Cerebellar cortex (tissue), 1 donor: ENCODE measurements at places on chromosomes 12 and 14.

- no peak for DNase-seq
Measured at GRCh38 chr12:122406701-122407164, 15.7 kb downstream of the CLIP1 start.

DNA sequence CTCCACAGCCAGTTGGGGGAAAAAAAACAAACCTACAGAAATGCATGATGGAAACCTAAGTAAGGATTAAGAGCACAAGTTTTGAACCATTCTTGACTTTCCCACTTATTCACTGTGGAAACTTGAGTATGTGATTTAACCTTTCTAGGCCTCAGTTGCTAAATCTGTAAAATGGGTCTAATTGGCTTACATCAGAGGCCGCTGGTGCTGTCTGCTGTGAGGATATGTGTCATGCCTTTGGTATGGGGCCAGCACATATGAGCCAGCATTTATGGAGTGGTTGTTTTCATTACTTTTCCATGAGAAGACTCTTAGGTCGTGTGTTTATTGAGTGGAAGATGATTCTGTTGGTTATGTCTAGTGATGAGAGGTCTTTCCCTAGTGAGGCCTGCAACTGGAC is 102.4 kb downstream of the ESR2 start:
- DNase-seq, result no peak

GRCh38 chr12:29702972-29703371 is 80.8 kb downstream of the TMTC1 start:
- no peak for DNase-seq

DNA sequence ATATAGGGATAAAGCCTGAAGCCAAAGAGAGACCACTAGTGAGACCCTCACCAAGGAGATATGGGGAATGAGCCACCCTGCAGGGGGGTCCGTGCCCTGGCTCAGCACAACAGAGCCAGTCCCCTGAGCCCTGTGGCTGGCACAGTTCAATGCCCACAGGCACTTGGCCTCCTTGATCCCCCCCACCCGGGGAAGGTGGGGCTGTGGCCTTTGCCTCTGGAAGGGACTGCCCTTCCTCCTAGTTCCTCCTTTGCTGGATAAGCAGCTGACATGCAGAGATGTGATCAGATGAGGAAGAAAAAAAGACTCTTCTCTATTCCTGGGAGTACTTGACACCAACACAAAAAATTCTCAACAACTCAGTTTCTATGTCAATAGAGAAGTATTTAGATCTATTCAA is 19.9 kb downstream of the TTC7B start:
- DNase-seq, result no peak

DNA sequence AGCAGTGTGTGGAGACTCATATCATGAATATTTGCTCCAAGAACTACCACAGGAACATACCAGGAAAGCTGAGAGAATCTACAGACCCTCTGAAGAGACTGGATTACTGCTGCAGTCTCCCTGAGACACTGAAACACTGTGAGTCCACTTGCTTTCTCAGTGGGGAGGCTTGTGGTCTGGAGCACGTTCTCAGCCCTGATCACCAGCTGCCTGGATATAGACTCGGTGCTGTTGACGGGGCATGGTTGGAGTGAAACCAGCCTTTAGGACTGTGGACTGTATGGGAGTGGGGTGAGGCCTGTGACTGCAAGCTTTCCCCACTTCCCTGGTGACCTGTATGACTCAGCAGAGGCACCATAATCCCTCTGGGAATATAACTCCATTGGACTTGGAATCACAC is 525.8 kb upstream of the FBXO33 start:
- no peak for DNase-seq

GRCh38 chr12:56568146-56568545 is 46.5 kb downstream of the RBMS2 start:
- DNase-seq, result no peak

- peak; percentile 73 for DNase-seq
Measured at GRCh38 chr12:2284857-2285256, 232.1 kb downstream of the CACNA1C start.

DNA sequence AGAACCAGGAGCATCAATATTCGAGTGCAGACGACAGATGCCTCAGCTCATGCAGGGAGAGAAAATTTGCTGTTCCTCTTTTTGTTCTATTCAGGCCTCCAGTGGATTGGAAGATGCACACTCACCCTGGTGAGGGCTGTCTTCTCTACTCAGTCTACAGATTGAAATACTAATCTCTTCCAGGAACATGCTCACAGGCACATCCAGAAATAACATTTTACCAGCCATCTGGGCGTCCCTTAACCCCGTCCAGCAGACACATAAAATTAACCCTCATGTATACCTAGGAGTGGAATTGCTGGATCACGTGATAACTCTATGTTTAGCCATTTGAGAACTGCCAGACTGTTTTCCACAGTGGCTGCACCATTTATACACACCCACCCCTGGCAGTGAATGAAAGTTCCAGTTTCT is 4.5 kb upstream of the OAS2 start:
- peak; percentile 47 for DNase-seq

DNA sequence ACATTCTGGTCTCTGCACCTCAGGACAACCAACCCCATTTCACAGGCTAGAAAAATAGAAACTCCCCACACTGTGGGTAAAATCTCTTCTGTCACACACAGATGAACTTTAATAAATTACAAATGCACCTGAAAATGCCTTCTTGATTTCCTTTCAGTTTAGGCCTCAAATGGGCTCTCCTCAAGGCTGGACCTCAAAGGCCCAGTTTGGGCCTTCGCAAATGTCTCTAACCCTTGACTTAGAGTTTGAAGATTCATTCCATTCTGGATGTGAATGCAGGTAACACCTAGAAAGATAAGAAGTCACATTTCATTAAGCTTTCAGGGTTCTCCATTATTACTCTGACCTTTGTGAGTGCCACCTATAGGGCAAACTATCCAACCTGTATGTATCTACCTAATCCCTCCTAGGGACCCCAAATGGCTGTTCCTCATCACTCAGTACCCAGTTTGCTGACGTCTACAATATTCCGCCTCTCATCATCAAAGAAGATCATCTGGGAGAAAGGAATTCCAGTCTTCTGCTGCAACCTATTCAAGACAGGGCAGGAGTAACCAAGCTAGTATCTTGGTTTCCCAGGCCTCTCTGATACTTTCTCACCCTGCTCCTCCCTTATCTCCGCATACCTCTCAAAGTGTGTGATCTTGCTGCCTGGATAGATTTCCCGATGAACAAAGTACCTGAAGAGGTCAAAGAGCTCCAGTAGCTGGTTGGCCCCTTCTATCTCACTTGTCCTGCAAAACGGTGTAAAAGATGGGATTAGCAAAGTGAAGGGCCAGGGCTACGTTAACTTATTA is 776 bp upstream of the CHMP4A start:
- peak; percentile 10 for DNase-seq

DNA sequence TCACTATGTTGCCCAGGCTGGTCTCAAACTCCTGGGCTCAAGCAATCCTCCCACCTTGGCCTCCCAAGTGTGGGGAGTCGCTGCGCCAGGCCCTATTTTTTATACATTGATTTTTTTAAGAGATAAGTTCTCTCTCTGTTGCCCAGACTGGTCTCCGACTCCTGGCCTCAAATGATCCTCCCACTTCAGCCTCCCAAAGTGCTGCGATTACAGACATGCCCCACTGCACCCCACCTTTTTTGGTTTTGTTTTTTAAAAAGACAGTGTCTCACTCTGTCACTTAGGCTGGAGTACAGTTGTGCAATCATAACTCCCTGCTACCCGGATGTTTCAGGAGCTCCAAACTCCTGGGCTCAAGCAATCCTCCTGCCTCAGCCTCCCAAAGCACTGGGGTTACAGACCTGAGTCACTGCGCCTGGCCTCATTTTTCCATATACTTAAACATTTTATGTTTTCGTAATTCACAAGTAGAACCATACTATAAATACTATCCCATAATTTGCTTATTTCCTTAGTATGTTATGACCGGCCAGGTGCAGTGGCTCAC is 16.8 kb downstream of the HECTD1 start:
- no peak for DNase-seq

GRCh38 chr12:38586789-38587188 is 270.2 kb downstream of the ALG10B start:
- DNase-seq, result no peak

- DNase-seq, result no peak
Measured at GRCh38 chr12:125211464-125211863, 146.2 kb downstream of the AACS start.

DNA sequence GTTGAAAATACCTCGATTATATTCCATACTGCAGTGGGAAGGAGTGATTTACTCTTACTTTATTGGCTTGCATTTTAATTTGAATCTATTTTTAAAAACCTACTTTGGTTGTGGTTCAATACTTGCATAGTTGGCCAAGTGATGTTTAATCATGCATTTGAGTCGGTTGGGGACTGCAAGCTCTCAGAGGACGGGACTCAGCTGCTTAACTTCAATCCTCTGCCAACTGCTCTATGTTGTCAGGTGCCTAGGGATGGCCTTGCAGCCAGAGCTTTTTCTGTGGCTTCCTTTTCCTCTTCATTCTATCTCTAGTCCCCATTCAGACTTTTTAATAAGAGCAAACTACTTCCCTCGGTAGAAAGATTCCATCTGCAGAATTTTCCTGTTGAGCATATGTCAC is 53.4 kb upstream of the KRR1 start:
- DNase-seq, result no peak

- DNase-seq, result no peak
Measured at GRCh38 chr12:58819985-58820384, 100.3 kb downstream of the LRIG3 start.

DNA sequence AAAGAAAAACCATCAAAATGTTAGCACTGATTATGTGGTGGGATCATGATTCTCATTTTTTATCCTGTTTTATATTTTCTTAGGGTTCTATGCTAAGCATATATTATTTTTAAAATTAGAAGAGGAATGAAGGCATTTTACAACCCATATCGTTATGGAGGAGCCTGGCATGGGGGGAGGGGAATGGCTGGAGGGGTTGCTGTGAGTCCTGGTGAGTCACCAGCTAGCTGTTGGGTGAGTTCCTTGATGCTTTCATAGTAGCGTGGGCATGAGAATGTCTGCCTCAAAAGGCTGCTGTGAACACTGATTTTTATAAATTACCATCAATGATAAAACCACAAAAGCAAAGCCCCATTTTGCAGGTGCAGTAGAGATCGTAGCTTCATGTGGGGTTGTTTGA is 46.9 kb downstream of the C14orf132 start:
- no peak for DNase-seq

DNA sequence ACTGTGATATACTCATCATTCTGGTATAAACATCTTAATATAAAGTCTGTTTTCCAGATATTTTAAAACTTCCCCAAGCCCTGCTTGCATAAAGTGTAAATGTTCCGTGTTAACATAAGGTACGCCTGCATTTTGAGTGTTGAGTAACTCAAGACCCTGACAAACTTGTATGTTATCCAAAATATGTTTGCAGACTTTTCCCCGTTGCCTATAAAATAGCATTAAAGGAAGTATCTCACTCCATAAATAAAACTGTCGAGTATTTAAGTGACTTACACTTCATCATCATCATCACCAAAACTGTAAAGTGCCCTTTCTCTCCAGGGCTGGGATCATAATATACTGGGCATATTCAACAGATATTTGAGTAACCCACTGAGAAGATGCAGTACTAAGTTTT is 64.6 kb upstream of the TSPAN8 start:
- no peak for DNase-seq

DNA sequence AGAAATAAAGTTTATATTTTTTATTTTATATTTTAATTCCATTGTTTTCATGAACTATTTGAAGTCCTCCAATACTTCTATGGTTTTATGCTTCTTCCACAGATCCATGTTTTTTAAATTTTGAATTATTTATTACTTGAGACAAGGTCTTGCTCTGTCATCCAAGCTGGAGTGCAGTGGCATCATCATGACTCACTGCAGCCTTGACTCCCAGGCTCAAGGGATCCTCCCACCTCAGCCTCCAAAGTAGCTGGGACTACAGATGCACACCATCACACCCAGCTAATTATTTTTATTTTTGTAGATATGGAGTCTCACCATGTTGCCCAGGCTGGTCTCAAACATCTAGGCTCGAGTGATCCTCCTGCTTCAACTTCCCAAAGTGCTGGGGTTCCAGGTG is 28.8 kb upstream of the DLGAP5 start:
- no peak for DNase-seq

DNA sequence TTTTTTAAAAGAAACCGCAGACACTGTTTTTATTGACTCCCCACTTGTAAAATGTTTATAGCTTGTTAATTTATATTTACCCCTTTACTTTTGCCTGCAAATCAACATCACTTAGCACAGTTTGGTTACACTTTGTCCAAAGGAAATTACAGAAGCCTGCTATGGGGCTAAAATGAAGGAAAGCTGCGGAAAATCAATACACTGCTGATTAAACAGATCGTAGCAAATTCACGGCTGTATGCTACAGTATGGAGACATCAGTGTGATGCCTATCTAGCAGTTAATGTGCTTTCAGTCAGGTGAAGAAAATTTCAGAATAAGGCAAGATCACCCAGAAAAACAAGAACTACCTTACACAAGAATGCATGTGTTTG is 110.0 kb downstream of the FOXG1 start:
- no peak for DNase-seq

DNA sequence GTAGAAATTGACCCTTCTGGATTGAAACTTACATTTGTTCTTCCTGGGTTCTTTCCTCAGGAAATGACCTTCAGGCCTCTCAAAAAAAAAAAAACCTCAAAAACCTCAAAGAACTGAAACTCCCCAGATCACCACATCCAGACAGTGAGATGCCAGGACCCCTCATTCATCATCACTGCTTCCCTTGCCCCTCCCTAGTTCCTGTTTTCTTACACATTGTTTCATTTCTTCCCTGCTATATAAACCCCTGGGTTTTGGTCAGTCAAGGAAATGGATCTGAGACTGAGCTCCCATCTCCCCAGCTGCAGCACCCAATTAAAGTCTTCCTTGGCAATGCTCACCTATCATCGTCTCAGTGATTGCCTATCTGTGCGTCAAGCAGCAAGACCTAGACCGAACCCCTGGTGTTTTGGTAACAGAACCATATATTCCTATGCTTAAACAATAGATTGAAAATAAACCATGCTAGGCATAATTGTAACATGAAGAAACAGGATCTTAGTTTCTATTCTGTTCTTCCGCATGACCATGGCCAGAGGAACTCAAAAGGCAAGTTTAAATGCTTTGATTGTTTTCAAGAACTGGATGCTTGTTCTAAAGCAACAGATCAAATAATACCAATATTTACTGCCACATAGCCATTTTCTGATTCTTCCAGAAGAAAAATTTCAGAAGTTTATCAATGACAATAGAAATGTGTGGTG is 108.0 kb upstream of the MAX start:
- DNase-seq, result no peak

DNA sequence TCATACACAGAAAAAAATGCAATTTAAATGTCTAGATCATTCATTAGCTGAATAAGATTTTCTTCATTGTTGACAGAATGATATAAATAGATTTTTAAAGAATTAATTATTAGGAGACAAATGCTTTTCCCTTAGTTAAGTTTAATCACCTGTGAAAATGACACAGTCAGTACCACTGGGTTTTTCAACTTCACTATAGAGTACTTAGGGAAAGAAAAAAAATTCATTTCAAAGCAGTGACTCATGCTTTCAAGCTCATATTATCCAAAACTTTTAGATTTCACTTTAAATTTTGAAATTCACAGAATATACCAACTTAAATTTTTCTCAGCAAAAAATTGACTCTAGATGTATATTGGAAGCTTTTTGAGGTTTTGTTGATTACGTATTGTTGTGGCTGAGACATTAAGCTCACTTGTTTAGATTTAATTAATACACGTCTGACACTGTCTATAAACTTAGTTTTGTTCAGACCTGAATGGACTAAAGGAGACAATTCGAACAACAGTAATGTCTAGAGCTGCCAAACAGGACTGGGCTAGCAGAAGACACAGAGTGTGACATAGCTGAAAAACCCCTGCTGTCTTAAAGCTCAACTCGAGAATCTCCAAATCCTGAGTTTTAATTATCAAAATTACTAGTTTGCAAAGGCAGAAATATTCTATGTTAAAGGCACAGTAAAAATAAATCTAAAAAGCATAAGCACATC is 1.6 kb downstream of the MGAT4C start:
- no peak for DNase-seq
